ENCODE measurements at places on chromosomes 7 and 10. TPM values are rescaled to one million over a fixed set of nuclear protein-coding genes. Genes with fewer than 3 reads are reported as not detected.
A peak's percentile ranks its signal among the peaks of the same experiment; 100 is the strongest.

GRCh38 chr10:62938672-62939071 is 122.5 kb upstream of the EGR2 start:
- DNase-seq, result no peak

- DNase-seq, result no peak
Observed at GRCh38 chr10:112981553-112981952, 31.5 kb downstream of the TCF7L2 start.

- no peak for DNase-seq
Observed at GRCh38 chr7:156222151-156222550, 409.9 kb upstream of the SHH start.

The ADAM22 gene
- total RNA-seq, result 1.8 TPM

DNA sequence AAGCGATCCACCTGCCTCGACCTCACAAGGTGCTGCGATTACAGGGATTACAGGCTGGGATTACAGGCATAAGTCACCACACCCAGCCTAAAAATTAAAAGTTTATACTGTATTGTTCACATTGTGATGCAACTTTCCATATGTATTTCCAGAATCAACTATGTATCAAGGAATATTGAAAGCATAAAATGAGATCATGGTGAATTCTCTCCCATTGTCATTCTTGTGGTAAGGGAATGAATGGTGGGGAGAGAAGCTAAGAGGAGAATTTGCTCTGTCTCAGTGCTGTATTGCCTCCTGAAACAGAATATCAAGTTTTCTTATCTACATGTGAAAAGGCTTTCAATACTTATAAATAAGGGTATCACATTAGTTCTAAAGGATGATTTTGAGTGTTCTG is 81.7 kb downstream of the CD36 start:
- DNase-seq, result no peak

DNA sequence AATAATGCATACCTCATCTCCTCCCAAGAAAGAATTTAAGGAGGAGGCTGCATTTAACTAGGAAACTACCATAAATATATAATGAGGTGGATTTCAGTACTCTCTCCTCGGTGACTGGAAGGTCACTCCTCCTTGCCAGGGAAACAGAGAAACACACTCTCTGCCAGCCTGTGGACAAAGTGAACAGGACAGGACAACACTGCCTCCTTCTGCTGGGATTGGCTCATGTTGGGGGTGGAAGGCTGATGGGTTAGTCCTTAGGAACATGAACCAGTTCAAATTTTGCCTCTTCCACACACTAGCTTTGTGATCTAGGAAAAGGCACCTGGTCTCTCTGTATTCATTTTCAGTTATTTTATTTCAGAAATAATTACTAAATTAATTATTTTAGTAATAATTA is 50.6 kb upstream of the STEAP4 start:
- peak; percentile 19 for DNase-seq

- no peak for DNase-seq
Observed at GRCh38 chr10:109997233-109997632, 10.6 kb upstream of the ADD3 start.

The JAKMIP3 gene
- total RNA-seq, result 1.8 TPM

GRCh38 chr7:96397936-96398598 is 76.2 kb upstream of the SLC25A13 start:
- DNase-seq, result no peak

- DNase-seq, result no peak
Observed at GRCh38 chr7:25358926-25359325, 130.6 kb upstream of the NPVF start.

DNA sequence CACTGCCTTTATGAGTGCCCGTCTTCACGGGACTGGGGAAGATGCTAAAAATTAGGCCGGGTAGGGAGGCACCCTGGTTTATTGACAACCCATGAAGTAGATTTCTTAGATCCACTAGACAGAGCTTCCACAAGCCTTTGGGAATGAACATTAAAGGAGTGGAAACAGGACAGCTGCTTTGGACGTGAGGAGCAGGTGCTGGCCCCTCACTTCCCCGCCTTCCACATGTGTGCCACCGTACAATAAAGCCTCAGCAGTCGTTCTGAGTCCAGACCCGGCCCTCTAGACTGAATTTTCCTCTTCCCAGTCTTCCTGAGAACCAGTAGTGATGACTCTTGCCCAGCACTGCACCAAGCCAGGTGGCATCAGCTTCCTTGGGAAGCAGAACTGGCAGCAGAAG is 282.4 kb downstream of the CELF2 start:
- DNase-seq, result no peak

DNA sequence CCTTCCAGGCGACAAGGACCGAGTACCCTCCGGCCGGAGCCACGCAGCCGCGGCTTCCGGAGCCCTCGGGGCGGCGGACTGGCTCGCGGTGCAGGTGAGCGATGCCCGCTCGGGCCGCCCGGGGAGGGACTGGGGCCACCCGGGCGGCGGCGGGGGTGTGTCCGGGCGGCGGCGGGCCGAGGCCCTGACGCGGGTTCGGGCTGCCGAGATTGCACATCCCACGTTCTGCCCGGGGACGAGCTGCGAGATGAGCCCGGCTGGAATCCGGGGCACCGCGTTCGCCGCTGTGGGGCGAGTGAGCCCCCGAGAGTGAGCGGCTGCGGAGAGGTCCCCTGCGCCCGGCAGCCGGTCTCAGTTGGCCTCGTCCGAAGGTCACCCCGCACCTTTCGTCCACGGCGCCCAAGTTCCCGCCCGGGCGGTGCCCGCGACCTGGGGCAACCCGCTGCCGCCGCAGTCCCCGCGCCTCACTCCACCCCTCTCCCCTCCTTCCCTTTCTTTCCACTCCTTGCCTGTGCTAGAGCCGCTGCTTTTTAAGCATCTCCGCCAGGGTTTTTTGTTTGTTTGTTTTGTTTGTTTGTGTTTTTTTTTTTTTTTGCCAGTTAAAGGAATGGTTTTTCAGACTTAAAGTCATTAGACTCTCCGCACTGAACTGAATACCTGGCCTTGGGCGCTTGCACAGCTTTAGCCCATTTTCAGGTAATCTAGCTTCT is 515 bp downstream of the RALA start:
- peak; percentile 20 for DNase-seq

The CNNM1 gene
- not detected for total RNA-seq

DNA sequence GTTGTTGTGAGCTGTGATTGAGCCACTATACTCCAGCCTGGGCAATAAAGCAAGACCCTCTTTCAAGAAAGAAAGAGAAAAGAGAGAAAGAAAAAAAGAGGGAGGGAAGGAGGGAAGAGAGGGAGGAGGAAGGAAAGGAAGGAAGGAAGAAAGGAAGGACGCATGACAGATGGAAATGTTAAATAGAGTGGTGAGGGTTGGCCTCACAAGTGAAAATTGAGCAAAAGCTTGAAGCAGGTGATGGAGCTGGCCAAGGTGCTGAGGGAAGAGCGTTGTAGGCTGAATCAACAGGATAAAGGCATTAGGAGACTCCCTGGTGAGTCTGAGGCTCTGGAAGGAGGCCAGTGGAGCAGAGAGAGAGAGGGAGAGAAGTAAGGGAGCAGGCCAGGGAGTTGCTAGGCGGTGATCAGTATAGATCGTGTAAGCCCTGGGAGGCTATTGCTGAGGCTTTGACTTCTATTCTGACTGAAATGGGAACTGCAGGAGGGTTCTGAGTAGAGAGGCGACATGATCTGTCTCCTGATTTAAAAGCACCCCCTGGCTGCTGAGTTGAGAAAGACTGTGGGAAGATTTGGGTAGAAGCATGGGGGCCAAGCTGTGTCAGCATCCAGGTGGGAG is 26.5 kb upstream of the TMEM248 start:
- no peak for DNase-seq

DNA sequence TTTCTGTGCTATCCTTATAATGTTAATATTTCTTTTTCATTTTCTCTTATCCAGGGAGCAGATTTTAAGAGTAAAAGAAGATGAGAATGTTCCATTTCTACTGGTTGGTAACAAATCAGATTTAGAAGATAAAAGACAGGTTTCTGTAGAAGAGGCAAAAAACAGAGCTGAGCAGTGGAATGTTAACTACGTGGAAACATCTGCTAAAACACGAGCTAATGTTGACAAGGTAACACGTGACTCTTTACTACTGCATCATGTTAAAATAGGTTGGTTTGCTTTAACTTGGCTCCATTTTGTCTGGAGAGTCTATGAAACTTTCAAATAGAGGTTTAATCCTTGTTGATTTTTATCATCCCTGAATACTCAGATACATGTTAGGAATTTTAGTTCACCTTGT is 73.3 kb downstream of the RALA start:
- DNase-seq, result no peak

The ASIC3 gene
- total RNA-seq, result 7.6 TPM

DNA sequence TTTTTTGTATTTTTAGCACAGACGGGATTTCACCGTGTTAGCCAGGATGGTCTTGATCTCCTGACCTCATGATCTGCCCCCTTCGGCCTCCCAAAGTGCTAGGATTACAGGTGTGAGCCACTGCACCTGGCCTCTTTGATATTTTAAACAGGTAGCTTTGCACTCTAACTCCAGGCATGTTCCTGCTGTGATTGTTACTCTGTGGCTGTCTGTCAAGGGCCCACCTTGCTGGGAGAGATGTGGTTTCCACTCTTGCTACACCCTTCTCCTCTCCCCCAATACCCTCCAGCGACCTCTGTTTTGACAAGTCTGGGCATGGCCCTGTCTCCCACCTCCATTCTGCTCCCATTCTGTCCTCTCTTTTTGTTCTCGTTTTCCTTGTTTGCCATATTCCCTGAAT is 17.1 kb downstream of the SMKR1 start:
- no peak for DNase-seq

The C7orf33 gene
- total RNA-seq, result not detected

DNA sequence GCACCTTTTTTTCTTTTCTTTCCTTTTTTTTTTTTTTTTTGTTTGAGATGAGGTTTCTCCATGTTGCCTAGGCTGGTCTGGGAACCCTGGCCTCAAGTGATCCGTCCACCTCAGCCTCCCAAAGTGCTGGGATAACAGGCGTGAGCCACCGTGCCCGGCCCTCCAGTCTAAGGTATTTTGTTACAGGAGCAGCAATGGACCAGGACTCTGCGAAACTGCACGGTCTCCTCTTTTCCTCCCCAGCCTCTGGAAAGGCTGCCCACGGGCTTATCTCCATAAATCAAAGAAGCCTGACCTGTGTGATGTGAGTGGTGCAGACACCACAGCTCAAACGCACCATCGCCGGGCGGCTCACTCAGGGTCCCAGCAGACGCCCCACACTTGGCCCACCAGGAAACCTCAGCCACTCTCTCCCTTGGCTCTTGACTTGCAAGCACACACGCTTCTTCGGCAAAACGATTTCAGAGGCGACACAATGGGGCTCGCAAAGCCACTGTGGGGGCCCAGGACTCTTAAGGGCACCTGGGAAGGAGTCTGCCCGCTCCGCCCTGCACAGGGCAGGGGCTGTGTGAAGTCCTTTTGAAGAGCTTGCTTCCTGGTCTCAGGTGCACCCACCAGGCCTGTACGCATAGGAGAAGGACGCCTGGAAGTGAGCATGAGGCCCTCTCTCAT is 20.6 kb downstream of the WDR86 start:
- DNase-seq, result no peak

GRCh38 chr10:536371-536925 is 153.0 kb downstream of the DIP2C start:
- DNase-seq, result no peak
